ENCODE measurements at places on chromosomes 3 and 15.

DNA sequence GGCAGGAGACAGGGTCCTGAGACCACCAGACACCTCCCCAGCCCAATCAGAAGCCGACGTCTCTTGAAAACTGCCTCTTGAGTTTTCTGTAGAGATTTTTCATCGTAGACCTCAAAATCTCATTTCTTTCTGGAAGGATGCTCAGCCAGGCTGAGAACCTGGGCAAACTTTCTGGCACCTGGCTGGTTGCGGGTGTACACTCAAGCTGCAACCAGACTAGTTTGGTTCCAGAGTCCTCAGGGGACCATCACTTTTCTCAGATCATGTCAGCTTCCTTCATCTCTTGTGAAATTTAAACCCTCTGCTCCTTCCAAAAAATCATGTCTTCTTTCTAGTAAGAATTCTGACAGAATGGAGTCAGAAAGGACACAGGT is 45.1 kb downstream of the CMTM7 start:
- DNase-seq: no peak

DNA sequence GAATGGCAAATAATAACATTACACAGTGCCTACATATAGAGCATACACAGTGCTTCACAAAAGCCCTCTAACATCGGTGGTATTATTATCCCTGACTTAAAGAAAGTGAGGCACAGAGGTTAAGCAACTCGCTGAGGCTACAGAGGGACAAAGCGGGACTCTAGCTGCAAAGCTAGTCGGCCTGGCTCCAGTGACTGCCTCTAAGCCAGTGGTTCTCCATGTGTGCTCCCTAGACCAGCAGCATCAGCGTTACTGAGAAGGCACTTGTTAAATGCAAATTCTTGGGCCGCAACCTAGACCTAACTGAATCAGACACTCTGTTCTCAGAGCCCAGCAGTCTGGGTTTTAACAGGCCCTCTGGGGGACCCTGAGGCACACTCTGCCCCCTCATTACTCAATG is 33.1 kb upstream of the LIPC start:
- no peak for DNase-seq

DNA sequence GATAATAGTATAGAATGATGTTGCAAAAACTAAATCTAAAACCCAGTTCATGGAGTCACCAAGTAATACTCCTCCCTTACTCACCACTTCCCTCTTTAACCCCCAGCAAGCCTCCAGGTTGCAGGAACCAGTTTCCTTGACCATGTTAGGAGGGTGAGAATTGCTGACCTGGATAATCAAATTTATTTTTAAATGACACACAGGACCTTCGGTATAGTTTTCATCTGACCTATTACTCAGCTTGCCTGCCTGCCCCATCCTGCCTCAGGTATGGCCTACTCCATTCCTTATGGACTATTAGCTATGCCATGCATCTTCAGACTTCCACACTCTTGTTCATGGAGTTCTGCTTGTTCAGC is 883 bp downstream of the RTP4 start:
- no peak for DNase-seq

GRCh38 chr15:49415638-49416037 is 7.4 kb upstream of the FGF7 start:
- DNase-seq: no peak

DNA sequence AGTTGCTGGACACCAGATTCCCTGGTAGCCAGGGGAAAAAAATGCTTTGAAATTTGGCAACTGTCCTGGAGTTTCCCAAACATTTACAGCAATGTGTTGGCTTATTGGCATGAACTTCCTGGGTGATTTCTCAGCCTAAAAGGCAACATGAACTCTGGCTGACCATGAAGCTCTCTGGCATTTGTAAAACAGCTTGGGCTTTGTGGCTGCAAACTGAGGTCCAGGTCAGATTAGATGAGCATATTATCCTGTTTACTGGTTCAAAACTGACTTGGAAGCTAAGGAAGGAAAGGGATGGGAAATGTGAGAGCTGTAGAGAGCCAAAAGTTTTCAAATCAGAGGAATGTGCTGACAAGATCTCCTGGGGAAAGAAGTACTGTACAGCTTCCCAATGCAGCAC is 139.0 kb downstream of the P3H2 start:
- no peak for DNase-seq

DNA sequence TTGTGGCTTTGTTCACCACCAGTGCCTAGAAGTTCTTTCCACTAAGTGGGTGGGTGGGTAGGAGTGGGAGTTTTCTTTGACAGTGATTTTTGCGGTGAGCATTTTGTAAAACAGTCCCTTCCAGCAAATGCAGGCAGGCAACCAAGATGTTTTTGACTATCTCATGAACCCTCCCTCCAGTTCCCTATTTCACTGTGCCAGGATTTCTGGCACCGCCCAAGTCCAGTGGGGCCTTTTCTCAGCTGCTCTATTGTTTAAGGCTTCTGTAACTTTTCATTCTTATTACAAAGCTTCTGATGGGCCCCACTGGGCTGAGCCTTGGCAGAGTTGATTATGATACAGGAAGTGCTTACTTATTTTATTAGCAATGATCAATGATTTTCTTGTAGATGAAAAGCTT is 236.0 kb downstream of the EDEM1 start:
- no peak for DNase-seq

- DNase-seq: peak; percentile 84
Observed at GRCh38 chr3:19866751-19867347, 67.2 kb downstream of the EFHB start.

- no peak for DNase-seq
Observed at GRCh38 chr3:186902154-186902553, 28.2 kb upstream of the ST6GAL1 start.

DNA sequence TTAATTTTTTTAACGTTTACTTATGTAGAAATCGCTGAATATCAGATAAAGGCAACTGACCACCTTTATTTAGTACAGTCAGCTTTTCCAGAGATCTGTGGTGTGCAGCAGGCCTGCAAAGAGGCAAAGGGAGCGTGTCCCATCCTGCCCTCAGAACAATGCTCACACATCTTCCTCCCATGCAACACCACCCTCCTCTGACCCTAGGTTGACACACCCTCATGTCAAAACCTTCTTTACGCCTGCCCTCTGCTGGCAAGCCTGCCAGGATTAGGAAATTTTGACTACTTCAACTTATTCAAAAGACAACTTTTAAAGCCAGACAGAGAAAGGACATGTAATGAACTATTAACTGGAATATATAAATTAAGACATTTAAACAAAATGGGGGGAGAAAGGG is 513.7 kb downstream of the FOXP1 start:
- DNase-seq: peak; percentile 70

DNA sequence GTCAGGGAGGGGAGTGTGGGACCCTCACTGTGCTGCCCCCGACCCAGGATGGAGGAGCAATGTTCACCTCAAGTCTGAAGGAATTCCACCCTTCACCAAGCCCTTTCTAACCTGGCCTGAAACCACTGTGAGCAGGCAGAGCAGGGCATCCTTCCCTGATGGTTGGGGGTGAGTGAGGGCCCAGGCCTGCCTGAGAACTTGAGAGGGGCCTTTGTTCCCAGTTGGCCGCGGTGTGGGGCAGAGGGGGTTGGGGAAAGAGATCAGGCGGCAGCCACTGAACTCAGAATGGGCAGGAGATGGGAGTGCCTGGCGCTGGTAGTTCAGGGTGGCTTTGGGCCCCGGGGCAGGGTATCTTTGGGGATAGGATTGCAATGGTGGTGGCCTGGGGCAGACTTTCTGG is 103.5 kb upstream of the RPL32 start:
- DNase-seq: peak; percentile 86

- DNase-seq: no peak
Observed at GRCh38 chr3:155404486-155404885, 111.0 kb upstream of the STRIT1 start.

GRCh38 chr15:66945842-66946241 is 119.6 kb upstream of the SMAD3 start:
- DNase-seq: no peak

- DNase-seq: no peak
Observed at GRCh38 chr3:40608091-40608490, 83.3 kb downstream of the ZNF621 start.

DNA sequence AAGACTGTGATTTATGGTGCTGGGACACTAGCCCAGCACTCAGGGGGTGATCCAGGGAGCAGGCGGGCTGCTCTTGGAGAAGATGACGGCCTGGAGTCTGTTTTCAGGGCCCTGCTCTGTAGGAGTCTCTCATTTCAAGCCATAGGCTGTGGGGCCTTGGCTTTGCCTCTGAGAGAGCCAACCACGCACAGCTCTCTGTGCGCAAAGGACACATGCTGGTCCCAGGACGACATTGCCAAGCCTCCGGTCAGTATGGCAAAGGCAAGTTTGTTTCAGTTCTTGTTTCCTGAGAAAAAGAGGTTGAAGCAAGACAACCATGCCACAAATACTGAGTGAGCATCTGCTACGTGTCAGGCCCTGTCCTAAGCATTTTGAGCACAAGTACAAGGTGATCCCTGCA is 197.1 kb downstream of the EPHB1 start:
- DNase-seq: no peak

DNA sequence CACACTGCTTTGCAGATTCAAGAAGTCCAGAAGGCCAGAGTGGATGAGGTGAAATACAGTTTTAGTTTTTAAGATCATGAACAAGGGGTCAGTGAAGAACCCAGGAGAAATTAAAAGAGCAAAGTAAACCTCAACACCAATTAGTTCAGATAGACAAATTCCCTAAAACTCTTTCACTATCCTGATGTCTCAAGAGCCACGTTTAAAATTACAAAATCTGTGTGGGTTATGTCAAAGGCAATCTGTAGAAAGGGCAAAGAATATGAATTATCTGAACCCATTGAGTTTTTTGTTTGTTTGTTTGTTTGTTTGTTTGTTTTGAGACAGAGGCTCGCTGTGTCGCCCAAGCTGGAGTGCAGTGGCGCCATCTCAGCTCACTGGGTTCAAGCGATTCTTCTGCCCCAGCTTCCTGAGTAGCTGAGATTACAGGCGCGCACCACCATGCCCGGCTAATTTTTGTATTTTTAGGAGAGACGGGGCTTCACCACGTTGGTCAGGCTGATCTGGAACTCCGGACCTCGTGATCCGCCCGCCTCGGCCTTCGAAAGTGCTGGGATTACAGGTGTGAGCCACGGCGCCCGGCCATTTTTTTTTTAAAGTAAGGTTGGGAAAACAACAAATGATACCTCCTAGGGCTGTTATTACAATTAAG is 32.1 kb upstream of the ST3GAL6 start:
- peak; percentile 3 for DNase-seq

DNA sequence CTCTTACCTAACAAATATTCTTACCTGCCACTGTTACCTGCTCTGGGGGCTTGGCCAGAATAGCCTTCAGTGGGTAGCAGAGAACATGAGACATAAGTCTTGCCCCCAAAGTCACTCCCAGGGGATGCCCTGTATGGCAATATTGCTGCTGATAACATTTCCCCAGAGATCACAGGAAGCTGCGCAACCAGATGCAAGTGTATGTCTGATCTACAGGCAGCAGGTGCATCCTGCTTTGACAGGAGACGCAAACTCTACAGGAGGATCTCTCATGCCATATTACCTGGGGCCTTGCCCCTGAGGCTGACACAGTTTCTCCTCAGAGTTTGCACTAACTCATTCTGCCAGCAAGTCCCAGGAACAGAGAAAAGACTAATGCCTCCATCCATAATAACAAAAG is 174.4 kb upstream of the LPP start:
- DNase-seq: no peak
